ENCODE measurements at places on chromosomes 16 and 17. TPM values are rescaled to one million over a fixed set of nuclear protein-coding genes. Genes with fewer than 3 reads are reported as not detected.

DNA sequence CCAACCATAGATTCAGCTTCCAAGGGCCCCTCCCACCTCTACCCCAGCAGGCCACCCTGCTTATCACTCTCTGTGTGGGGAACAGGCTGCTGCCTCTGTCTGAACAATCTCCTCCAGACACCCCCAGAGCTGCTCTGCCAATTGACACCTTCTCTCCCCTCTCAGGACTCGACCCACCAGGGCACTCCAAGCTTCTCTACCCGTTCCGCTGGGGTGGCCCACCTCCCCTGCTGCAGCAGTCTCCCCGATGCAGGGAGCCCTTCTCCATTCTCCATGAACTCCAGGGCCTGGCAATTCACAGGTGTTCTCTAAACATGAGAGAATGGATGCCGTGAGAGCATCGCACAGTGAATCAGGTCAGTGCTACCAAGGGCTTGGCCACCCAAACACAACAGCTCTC is 28.3 kb upstream of the FAAP100 start:
- DNase-seq: no peak

DNA sequence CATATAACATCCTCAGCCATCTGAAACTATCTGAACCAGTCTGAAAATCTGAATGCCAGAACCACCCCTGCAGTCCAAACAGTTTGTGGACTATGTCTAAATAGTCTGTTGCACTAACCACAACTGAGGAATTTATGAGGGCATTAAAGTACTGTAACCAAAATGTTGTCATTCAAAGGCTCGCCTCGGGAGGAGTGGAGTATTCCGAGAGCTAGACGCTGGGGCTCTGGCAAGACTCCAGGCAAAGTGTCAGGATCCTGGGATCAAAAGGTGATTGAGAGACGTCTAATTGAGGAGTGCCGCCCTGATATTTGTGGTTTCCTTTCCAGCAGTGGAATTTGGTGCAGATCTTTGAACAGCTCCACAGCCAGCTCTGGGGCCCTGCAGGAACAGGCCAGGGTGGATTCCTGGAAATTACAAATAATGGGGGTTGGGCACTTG is 142.9 kb upstream of the MYOCD start:
- DNase-seq: no peak

DNA sequence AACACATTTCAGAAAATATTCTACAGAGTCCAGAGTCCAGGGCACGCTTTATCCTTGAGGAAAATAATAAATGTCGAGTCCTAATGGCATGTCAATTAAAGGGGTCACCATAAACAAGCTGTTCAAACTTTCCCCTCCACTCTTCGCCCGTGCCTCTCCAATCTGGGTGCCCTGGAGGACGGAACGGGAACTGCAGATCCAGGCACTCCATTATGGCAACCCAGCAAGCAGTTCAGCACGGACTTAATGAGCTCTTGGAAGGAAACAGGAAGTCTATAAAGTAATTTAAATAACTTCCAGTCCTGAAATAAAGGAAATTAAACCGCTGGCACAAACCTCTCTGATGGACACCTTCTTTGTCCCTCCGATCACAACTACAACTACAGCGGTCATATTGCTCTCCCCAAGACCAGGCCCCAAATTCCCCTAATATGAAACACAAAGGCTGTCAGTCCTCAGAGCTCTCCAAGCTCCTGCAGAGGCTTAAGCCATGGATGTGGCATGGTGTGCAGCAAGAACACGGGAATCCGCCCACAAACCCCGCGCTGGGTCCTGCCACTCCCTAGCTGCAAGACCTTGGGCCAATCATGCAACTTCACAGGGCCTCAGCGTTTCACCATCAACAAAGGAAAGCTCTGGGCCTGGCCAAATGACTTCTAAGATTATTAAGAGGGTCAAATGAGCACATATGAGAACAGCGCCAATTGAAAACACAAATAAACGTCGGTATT is 52.6 kb downstream of the ZFHX3 start:
- no peak for DNase-seq

The CCL14 gene
- 46.9 TPM for total RNA-seq

DNA sequence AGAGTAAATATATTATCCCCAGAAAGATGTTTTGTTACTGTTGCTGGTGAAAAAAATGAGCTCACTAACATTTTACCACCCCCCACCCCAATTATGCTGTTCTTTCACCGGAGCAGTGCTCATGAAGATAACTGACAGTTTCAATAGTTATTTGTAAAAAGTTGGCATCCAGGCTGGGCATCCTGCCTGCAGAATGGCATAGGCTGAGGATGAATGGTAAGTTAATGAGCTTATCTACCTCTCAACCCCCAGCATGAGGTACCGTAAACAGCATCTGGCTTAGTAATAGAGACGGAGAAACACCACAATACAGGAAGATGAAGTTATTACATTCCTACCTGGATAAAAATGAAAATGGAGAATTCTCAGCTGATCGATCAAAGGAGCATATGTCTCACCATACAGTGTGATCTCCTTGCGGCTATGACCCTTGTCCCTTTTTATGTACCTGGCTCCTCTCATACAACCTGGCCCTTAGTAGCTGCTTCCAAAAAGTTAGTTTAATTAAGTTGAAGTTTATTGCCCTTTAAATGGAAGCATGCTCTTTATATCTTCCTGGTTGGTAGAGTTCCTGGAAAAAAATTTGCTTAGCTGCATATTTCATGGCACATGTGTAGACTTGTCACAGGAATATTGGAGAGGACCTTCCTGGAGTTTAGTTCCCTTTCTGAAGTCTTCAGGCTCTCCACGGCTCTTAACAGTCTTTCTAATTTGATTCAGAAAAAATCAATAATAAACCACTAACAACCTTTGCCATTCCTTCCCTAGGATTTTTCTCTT is 61.2 kb upstream of the MPHOSPH6 start:
- no peak for DNase-seq

GRCh38 chr16:56894331-56894917 is 29.4 kb downstream of the SLC12A3 start:
- no peak for DNase-seq

DNA sequence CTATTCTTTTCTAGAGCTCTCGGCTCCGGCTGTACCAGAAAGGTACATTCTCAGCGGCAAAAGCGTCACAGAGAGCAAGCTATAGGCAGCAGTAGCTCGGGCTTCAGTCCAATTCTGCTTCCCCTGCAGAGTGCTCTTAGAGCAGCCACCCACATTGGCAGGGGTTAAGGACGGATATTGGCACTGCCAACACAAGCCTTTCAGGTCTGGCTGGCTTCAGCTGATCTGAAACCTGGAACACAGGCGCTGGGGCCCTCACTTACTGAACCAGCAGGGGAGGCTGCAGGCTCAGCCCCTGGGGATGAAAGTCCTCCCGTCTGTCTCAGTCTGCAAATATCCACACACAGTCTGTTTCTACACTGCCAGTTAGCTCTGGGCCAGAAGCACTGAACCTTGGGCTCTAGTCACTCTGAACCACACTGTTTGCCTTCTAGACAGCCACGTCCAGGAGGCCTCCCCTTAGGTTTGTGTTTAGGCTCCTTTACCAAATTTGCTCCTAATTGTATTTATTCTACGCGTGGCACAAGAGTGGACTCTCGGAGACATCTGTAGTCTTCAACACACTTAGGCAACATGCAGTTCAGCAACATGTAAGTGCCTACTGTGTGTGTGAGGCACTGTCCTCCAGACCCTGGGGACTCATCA is 40.1 kb downstream of the HIC1 start:
- peak; percentile 82 for DNase-seq

DNA sequence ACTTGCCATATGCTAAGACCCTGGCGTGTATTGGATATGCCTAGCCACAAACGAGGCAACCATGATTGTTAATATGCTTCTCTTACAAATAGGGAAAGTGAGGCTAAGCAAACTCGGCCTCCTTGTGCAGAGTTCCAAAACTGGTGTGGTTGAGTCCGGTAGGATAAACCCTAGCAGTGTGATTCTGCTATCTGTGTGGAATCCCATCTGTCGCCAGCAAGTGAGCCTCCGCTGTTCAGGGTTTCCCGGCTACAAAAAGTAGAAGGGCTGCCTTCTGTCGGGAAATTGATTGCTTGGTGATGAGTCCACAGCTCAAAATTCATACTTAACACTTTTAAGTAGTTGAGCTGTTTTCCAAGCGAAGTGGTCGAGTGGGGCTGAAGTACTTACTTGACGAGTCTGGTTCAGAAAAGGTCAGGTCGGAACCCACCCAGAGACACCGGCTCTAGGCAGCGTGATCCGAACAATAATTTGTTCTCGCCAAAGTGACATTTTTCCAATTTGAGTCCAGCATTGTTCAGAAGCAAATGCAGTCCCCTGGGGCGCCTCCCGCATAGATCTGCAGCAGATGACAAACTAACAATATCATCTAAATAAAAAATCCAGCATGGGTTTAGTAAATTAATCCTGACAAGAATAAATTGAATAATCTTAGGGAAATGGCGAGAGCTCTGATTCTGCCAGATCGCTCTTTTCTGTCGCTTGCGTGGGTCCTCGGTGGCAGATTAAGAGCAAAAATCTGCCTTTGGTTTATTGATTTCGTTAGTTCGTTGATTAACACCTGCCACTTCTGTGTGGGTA is 686.7 kb upstream of the RBFOX1 start:
- no peak for DNase-seq

DNA sequence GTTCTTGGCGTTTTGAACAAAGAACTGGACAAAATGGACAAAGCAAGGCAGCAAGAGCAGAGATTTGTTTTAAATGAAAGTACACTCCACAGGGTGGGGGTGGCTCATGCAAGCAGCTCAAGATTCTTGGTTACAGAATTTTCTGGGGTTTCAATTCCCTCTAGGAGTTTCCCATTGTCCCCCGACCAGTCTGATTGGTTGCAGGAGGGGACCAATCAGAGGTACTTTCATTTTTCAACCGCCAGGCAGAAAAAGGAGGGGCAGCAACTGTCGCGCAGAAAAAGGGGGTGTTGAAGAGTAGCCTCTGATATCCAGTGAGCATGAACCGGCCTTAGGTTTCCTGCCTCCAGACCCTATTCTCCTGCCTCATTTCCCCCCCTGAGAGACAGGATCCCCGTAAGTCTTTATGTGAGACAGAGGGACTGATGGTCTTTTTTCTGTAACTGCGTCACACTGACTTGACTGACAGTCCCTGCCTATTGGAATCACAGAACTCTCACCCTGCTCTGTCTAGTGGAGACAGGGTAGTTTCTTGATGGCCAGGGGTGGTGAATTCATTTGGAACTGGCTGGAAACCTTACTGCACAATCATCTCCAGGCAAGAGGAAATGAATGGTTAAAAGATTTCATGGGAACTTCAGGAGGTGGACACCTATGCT is 59.4 kb upstream of the ALOX12 start:
- DNase-seq: no peak

The ARL5C gene
- total RNA-seq: not detected

DNA sequence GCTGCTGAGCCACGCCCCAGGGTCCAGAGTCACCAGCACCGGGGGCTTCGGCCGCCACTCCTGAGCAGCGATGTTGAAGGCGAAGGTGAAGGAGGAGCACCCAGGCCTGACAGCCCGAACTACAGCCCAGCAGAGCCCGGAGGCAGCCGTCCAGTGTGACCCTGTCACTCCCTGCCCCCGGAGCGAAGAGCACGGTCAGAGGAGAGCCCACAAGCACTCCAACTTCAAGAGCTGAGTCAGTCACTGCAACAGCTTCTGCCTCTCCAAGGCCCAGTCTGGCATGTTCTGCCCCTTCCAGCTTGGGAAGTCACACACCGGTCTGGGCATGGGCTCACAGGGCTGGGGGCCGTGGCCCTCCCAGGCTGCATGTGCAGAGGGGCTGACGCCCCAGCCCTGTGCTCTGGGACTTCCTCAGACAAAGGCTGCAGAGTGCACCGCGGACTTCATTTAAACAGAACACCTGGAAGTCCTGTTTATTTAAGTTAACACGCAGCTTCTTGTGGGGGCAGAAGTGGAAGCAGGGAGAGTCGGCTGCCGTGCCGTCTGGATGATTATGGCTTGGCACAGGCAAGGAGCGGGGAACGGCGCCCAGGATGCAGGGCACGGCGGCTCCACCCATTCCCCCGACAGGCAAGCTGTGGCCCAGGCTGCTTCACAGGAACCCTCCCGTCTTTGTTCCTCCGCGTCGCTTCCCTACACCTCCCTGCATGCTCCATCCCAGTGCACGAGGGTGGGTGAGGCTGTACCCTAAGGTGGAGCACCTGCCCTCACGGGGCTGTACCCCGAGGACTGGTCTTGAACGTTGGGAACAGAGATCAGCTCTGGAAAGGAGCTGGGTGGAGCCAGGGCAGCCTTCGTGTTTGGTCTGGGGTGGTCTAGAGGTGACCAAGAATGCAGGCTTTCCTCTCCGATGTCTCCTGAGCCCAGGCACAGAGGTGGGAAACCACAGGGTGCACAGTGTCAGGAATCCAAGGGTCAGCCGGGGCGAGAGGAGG is 68.9 kb upstream of the METRNL start:
- no peak for DNase-seq
